Karpas-422 (cell line): ENCODE measurements at places on chromosomes 1 and 21. TPM values are rescaled to one million over a fixed set of nuclear protein-coding genes. Genes with fewer than 3 reads are reported as not detected.
A peak's percentile ranks its signal among the peaks of the same experiment; 100 is the strongest.

RHBG gene
- not detected in 2 replicates for total RNA-seq

C1orf87 gene
- not detected in 2 replicates for total RNA-seq

LCE1F gene
- total RNA-seq, result not detected in 2 replicates

MAN1C1 gene
- not detected in 2 replicates for total RNA-seq

NTMT2 gene
- total RNA-seq, result not detected in 2 replicates

AMY2A gene
- total RNA-seq, result not detected in 2 replicates

SAMD13 gene
- 1.6 and 3.1 TPM in 2 replicates for total RNA-seq

CLCA4 gene
- not detected in 2 replicates for total RNA-seq

GPN2 gene
- 32.6 and 33.3 TPM in 2 replicates for total RNA-seq

WLS gene
- total RNA-seq, result not detected in 2 replicates

NBL1 gene
- not detected in 2 replicates for total RNA-seq

- DNase-seq, result no peak
Measured at GRCh38 chr1:49686107-49686506, 337.6 kb downstream of the AGBL4 start.

- no peak for DNase-seq
Measured at GRCh38 chr1:220877377-220878095, 1.7 kb upstream of the HLX start.

DNA sequence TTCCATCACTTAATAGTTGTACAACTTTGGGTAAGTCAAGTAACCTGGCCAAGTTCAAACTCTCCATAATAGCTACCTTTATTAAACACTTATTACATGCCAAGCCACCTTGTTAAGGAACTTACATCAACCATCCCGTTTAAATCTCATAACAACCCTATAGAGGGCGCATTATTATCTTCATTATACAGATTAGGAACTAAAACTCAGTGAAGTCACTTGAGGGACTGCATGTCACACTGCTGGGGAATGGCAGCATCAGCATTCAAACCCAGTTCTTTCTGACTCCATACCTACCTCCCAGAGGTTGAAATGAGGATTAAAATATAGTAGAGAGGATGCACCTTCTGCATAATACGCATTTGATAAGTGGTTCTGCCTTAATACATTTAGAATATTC lies 47.1 kb upstream of the PLA2G2C start:
- DNase-seq, result peak; percentile 81

DNA sequence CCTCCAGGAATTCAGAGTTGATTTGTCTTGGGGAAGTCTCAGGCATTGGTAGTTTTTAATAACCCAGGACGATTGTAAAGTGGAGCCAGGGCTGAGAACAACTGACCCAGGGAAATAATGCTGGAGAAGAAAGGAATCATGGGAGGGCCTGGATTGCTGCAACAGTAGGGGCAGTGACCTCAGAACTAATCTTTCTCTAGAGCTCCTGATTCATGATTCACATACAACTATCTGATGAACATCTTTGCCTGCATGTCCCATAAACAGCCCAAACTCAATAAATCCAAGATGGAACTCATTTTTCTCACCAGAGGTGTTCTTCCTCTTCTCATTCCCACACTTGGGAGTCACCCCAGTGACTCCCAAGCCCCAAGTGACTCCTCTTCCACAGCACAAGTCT lies 8.1 kb upstream of the G0S2 start:
- DNase-seq, result no peak

- no peak for DNase-seq
Measured at GRCh38 chr21:28767523-28767922, 225.2 kb downstream of the LTN1 start.

DNA sequence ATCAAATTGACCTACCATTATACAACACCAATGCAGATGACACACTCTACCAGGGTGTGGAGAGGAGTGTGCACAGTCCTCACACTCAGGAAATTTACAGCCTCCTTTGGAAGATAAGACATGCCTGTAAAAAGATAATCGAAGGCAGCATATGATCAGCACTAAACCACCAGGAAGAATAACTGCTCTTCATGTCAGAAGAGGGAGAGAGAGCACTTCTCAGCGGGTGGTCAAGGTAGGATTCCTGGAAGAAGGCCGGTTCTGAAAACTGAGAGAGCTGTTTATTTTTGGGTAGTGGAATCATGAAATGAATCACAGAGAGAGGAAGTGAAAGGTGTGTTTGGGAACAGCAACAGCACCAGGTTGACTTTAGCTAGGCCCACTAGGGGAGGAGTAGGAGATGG lies 14.0 kb upstream of the ZNF697 start:
- DNase-seq, result no peak

DNA sequence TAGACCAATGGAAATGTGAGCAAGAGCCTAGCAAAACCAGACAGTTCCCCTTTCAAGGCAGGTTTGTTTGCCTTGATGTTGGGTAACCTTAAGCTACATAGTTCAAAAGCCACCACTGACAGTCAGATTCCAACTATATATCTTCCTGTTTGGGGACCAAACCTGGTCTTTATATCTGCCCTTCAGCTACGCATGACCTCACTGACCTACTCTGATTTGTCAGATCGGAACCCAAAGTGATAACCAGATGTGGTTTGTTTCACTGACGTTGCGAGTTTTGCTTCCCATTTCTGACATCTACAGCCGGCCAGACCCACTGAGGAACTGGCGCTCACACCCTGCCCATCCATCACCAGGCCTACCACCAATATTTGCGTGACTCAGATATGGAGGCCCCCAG lies 361.1 kb upstream of the CHRM3 start:
- DNase-seq, result no peak

DNA sequence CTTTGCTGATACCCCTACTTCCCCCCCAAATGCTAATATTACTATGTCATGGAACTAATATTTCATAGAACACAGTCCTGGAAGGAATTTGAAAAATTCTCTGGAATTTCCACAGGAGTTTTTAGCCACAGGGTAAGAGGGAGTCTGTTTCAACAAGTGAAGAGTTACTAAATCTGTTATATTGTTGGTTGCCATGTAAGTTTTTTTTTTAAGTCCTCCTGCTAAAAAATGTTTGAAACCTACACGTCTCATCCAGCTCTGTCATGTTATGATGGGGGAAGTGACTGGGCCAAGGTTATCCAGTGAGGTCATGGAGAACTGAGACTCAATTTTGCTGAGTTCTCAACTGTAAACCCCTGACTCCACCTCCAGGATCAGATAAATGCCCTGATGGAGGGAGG lies 60.8 kb upstream of the USP24 start:
- DNase-seq, result no peak

DNA sequence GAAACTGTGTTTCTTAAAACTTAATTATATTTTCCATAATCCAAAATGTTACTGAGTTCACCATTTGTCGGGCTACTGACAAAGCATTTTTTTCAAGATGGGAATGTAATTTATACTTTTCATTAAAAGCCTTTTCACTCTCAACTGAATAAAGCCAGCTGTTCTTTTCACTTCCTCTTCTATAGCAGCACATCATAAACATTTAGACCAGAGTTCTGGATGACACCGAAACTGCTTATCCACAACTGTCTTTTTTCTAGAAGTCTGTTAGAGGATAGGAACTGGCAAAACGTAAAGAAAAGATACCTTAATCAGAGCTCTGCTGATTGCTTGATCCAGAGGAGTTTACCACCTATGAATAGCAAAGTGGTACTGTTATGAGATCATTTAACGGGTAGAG lies 594.7 kb downstream of the ADGRL2 start:
- no peak for DNase-seq

DNA sequence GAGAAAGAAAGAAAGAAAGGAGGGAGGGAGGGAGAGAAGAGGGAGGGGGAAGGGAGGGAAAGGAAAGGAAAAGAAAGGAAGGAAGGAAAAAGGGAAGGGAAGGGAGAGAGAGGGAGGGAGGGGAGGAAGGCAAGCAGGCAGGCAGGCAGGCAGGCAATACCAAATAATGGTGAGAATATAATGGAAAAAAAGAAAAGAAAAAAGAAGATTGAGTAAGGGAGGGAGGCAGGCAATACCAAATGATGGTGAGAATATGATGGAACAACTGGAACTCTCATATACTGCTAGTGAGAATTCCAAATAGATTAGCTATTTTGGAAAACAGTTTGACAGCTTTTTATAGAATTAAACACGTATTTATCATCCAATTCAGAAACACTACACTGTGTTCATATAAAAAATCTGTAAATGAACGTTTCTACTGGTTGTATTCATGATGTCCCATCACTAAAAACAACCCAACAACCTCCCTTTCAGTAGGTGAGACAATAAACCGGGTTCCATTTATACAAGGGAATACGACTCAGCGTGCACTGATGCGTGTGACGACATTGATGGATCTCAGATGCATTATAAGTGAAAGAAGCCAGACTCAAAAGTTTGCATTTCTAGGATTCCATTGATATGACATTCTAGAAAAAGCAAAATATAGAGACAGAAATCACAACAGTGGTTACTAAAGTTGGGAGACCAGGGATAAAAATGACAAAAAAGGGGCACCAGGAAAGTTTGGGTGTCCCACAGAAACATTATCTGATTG lies 226.4 kb downstream of the DSCAM start:
- no peak for DNase-seq

DNA sequence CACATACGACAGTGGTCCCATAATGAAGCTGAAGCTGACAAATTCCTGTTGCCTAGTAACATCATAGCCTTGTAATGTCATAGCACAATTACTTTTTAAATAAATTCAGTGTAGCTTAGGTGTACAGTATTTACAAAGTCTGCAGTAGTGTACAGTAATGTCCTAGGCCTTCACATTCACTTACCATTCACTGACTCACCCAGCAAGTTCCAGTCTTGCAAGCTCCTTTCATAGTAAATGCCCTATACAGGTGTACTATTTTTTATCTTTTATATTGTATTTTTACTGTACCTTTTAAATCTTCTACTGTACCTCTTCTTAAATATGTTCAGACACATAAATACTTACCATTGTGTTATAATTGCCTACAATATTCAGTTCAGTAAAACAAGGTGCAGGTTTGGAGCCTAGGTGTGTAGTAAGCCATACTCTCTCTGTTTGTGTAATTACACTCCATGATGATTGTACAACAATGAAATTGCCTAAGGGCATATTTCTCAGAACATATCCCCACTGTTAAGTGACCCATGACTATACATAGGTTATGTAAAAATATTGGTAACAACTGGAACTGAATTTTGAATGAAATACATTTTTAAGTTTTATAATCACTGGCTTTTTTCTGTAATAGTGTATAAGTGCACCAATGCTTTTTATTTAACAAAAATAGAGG lies 33.5 kb upstream of the ADAM30 start:
- no peak for DNase-seq

DNA sequence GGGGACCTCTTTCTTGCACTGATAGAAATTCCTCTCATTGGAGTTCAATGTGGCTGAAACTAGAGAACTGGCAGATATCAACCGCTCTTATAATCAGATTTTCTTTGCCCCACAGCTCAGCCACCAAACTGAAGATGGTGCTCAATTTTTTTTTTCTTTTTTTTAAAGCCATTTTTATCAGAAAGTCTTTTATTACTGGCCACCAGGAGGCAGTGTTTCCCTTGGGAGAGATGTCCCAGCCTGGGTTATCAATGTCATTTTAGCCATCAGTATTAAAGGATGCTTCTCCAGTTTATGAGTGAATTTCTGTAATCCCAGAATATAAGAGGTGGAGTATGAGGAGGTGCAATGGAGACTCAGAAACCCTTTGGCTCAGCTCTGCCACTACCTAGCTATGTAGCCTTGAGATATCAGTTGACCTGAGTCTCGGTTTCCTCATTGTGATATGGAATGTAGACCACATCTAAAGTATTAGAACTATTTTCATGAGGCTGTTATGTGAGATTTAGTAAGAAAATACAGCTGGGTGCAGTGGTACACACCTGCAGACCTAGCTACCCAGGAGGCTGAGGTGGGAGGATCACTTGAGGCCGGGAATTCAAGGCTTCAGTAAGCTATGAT lies 27.6 kb downstream of the CD244 start:
- peak; percentile 63 for DNase-seq

GRCh38 chr1:21543598-21543997 lies 34.4 kb downstream of the ALPL start:
- DNase-seq, result no peak

GRCh38 chr1:87523466-87523865 lies 194.8 kb downstream of the LMO4 start:
- no peak for DNase-seq

- no peak for DNase-seq
Measured at GRCh38 chr1:40421431-40422384, 28.6 kb upstream of the ZFP69B start.

DNA sequence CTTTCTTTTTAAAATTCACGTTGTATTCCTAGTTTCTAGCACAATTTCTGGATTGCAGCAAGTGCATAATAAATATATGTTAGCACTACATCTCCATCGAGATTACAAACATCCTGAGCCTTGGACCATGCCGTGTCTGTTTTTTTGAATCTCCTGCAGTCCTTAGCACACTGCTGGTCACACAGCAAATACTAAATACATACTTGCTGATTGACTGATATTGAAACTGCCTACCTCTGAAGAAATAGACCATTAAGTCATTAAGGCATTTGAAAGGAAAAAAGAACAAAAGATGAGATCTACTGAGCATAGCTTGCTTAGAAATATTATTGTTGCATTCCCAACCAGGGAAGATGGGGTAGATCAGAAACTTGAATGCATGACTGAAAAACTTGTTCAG lies 369.1 kb downstream of the PTBP2 start:
- DNase-seq, result no peak

DNA sequence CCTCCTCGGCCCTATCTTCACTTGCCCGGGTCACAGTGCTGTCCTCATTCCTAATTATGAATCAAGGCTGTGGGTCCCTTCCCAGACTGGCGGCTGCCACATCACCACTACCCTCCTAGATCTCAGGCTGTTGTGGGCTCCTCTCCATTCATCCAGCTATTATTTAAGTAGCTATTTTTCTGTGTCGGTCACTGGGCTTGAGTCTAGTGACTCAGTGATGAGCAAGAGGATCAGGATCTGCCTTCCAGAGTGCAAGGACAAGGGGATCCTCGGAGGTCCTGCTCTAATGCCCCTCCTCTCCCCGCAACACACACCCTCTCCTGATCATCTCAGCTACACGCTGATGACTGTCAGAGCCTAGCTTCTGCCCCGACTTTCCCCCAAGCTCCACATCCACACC lies 34.1 kb downstream of the CDCP2 start:
- DNase-seq, result no peak

DNA sequence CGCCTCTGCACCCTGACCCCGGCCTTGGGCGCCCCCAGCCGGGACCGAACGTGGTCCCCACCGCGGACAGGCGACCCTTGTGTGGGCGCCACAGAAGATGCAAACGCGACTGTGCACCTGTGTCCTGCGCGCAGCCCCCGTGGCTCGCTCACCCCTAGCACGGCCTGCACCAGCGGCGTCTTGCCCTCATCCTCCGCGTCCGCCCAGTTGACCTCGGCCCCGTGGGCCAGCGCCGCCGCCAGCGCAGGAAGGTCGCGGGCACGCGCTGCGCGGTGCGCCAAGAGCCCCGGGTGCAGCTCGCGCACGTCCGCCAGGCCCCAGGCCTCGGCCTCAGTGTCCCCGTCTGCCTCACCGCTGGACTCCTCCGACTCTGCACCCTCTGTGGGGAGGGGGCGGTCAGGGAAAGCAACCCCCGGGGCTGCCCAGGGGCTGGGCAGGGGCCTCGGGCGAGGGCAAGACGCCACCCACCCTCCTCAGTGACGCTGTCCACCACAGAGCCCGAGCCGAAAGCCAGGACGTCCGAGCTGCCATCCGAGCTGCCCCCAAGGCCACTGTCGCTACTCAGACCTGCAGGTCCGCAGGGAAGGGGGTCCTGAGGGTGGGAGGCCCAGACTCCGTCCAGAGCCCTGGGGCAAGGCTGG lies 13.4 kb downstream of the ACAP3 start:
- no peak for DNase-seq
